ENCODE measurements at places on chromosomes 7 and 10.
A peak's percentile ranks its signal among the peaks of the same experiment; 100 is the strongest.

- DNase-seq: no peak
These were observed 52.9 kb upstream of the IGFBP3 start for GRCh38 chr7:45973725-45974532.

GRCh38 chr10:110404413-110404812, 93.3 kb upstream of the DUSP5 start:
- no peak for DNase-seq

GRCh38 chr10:110506448-110506847, 8.7 kb downstream of the DUSP5 start:
- DNase-seq: no peak

GRCh38 chr7:37590824-37591223, 92.7 kb upstream of the GPR141 start:
- no peak for DNase-seq

- no peak for DNase-seq
These were observed 281 bp upstream of the EXOC6 start for GRCh38 chr10:92848037-92848440.

- peak; percentile 26 for DNase-seq
These were observed 650 bp upstream of the ZFAND2A start for GRCh38 chr7:1160670-1161021.
